WTC11 (cell line): ENCODE measurements at places on chromosomes 1 and 21. TPM values are rescaled to one million over a fixed set of nuclear protein-coding genes. Genes with fewer than 3 reads are reported as not detected.

The NBPF8 gene
- 1.2 to 1.6 TPM (median 1.4 TPM) in 3 replicates for total RNA-seq

The DNAJC6 gene
- total RNA-seq = 6.0 to 9.1 TPM (median 7.6 TPM) in 3 replicates

The NTMT2 gene
- 0.24 to 0.44 TPM (median 0.44 TPM) in 3 replicates for total RNA-seq

DNA sequence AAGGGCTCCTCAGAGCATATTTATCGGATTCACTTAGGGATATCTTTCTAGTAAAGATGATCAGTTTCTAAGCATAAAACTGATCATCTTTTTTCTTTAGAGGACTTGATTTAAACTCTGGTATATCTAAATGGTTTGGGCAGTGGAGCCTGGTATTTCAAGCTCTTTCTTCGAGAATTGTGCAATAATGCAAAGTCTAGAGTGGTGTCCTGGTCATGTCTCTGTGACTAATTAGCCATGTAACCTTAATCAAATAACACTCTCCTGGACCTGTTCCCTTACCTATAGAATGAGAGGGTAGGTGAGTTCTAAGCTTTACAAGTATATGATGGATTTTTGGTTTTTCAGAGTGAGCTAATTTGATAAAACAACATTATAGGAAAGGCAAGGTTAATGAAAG lies 225.2 kb downstream of the RPS6KC1 start:
- DNase-seq = no peak

DNA sequence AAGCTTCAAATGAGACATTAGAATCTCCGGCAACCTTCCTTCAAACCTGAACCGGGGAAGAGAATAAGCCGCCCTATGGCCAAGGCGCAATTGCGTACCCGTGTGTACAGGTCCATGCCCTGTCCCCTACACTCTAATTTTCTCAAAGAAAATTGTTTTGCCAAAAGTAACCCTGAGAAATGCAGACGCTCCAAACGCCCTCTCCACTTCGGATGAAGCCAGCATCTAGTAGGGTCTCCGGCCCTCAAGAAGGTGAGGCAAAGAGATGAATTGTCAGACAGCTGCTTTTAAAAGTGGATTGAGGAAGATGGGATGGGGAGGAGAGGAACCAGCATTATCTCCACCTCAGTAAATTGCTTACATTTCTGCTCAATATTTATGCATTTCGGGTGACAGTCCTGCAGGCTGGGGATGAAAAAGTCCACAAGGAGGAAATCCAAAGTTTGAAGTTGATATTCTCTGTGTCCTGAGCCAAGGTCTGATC lies 630 bp upstream of the LHX9 start:
- no peak for DNase-seq

DNA sequence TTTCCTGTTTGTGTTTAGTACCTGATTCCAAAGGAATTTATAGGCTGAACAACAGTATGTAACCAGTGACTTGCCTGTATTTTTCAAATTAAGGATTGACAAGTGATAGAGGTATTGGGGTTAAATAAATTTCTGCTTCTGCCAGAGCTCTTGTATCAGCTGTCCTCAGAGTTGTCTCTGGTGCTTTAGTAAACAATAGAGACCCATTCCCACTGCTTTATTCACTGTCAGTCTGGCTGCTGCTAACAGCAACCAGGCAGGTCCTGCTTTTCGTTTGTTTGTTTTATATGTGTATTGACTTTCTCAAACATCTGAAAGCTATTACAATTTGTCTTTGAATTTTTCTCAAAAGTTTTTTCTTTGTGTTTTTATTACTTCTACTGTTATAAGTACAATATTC lies 76.1 kb downstream of the OLFM3 start:
- no peak for DNase-seq

GRCh38 chr1:195294911-195295310 lies 1313.3 kb downstream of the KCNT2 start:
- no peak for DNase-seq

The PGBD2 gene
- 6.5 to 6.9 TPM (median 6.6 TPM) in 3 replicates for total RNA-seq

- DNase-seq = no peak
Observed at GRCh38 chr1:44786841-44787426, 1.0 kb downstream of the BEST4 start.

GRCh38 chr1:231612393-231613089 lies 14.0 kb upstream of the DISC1 start:
- no peak for DNase-seq

The KCNK1 gene
- 12.8 to 13.3 TPM (median 13.3 TPM) in 3 replicates for total RNA-seq

DNA sequence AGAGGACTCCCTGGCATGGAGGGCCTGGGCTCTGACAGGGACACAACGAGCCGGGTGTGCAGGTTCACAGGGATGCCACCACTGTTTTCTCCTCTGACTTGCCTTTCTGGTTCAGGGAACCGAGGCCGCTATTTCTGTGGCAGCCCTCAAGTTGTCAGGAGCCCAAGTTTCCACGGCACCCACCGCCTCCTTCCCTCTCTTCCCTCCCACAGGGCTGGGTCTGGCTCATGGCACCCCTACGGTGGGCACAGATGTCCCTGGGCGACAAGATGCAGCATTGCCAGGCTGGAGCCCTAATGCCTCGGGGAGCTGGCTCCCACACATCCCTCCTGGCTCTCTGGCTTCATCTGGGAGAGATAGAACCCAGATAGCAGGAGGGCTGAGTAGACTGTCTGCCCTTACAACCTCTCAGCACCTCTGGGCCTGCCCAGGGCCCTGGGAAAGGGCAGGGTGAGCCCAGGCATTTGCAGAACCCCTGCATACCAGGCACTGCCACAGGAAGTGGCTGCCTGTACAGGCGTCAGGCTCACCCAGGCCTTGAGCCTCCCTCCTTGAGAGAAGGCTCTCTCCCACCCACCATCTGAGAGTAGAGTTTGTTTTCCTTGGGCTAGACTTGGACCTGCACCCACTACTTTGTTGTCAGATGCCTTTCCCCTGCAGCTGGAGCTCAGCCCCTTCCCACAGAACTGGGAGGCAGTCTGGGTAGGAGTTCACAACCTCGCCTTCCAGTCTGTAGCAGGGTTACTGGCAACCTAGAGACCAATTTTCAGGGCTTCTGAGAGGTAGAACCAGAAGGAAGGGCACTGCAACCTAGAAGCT lies 20.5 kb downstream of the KCNC4 start:
- DNase-seq = no peak

DNA sequence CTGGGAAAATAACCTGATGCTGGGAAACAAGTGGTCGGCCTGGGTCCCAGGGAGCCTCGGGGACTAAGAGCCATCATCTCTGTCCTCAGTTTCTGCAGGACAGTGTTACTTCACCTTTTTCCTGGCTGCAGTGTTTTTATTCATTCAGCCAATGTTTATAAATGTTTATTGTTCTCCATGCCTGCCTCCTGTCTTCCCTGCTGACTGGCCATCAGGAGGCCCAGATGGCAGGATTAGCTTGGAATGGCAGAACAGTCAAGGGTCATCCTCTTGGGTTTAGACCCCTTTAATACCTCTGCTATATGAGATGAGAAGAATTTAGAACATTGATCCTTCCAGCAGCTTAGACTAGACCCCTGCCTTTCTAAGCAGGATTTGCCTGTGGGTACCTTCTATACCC lies 13.3 kb downstream of the MAPKAPK2 start:
- DNase-seq = no peak

GRCh38 chr21:42094811-42095210 lies 23.7 kb downstream of the UMODL1 start:
- no peak for DNase-seq

DNA sequence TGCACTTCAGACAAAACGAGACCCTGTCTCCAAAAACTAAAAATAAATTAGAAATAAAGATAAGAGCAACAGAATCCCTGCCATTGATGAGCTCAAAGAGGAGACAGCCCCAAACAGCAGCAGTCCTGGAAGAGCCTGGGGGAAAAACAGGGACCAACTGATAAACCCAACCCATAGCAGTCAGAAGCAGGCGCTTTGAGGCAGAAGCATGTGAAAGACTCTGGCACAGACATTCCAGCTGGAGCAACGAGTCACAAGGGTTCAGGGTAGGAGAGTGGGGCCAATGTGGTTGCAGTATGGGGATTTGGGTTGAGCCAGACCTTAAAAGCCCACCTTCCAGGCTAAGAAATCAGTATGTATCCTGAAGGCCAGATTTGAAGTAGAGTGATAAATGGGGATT lies 78.5 kb downstream of the MPZL1 start:
- no peak for DNase-seq

The KCNJ9 gene
- 0.09 to 0.14 TPM in 2 of 3 replicates, not detected in the other for total RNA-seq

- peak; percentile 57 for DNase-seq
Observed at GRCh38 chr1:160777486-160778089, 18.4 kb upstream of the LY9 start.

- no peak for DNase-seq
Observed at GRCh38 chr1:155882235-155882634, 22.9 kb downstream of the SYT11 start.

DNA sequence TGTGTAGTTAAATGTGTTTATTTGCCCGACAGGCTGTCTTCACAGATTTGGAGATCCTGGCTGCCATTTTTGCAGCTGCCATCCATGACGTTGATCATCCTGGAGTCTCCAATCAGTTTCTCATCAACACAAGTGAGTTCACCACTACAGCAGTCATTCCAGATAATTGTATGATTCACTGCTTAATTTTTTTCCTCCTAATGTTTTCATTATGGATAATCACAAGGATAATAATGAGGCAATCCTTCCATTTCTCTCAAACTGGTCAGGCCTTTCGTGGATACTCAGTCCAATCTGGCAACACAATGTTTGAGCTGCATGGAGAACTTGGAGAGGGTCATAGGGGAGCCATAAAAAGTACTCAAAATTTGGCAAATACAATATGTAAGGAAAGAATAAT lies 168.3 kb upstream of the SGIP1 start:
- DNase-seq = no peak

DNA sequence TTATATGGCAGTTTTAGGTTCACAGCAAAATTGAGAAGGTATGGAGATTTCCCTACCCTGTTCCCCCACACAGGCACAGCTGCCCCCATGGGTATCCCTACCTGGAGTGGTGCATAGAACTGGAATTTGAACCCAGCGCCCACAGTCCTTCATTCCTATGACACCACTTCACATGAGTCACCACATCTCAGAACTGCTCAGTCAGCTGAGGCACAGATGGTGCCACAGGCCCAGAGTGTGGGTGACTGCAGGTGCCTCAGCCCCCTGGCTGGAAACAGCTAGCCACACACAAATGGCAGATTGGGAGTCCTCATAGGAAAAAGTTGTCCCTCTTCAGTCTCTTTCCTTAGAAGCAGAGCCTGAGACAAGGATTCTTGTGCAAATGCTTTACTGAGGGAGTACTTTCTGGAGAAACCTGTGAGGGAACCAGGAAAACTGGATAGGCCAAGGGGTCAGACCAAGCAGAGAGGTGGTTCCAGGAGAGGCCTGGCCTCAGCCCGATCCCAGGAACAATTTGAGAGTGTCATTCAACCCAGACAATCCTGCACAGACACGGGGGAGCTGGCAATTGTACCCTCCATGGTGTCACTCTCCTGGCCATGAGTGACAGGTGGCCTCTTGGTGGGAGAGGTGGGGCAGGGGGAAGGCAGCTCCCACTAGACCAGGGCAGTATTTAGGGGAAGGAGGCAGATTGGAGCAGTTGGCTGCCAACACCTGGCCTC lies 6.9 kb downstream of the PLA2G2D start:
- DNase-seq = no peak

GRCh38 chr1:46527474-46528296 lies 23.8 kb downstream of the KNCN start:
- peak; percentile 91 for DNase-seq

GRCh38 chr1:98045211-98045766 lies 124.5 kb upstream of the DPYD start:
- DNase-seq = no peak

DNA sequence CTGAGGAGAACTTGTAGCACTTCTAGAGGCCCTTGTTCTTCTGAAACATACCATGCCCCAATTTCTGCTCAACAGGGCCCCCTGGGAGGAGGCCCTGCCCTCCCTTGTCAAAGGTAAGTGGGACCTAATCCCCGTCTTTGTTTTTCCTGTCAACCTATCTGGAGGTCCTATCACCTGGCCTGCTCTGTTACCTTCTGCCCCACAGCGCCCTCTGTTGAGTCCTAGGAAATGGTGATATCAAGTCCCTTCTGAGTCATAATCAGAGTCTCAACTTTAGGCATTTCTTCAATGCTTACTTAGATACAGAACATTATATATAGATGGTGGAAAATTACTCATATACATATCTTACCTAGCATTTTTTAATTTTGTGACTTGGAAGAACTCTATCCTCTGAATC lies 28.2 kb upstream of the FCRL4 start:
- DNase-seq = peak; percentile 70

DNA sequence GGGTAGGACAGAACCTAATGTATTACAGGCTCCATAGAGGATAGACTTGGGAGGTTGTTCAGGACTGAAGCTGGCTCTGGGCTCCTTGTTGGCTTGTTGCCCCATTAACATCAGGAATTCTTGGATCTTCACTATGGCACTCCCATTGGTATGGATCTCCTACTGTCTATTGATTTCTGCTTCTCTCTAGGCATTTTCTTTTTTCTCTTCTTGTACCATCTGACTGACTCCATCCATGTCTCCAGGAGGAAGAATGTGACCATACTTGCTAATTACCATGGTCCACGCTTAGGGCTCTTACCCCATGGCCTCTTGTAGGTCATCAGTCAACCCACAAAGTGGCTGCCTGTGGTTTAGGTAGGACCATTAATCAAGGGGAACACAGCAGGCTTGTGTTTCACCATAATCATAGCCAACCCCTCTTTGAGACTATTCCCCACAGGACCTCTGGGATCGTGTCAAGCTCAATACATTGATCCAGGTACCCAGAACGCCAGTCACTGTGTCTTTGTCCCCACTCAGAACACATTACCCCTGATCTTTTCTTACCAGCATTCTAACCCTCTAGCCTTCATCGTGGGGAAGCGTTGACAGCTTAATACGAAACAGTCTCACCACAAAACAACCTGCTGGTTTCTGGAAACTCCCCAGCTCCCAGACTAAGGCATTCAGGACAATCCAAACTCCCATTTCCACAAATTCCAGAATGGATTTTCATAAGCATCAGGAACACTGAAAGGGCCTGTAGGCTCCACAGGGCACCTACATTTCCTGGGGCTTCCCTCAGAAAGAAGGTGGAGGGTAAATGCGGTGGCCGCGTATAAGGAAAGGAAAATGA lies 97.1 kb downstream of the ETS2 start:
- no peak for DNase-seq

DNA sequence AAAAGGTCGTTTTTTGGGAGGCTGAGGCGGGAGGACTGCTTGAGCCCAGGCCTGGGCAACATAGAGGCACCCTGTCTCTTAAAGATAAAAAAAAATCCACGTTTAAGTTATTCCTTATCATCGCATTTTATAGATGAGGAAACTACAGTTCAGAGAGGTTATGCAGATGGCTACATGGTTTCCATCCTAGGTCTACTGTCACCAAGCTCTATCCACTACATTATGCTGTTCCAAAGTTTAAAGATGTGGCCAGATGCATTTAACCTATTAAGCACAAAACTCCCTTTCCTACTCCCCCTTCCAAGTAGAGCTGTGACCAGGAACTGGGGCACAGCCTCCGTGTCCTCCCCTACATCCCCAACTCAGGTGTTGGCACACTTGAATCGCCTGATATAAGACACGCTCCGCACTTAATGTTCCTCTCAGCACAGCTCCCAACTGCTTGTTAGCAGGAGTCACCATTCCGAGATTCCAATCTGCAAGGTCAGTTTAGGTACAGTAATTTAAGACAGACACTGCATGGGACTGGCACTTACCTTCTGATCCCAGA lies 1.3 kb downstream of the TAF5L start:
- DNase-seq = no peak
